Bladder microvascular endothelial cell (primary cell): ENCODE measurements at places on chromosomes 11 and 22. TPM values are rescaled to one million over a fixed set of nuclear protein-coding genes. Genes with fewer than 3 reads are reported as not detected.

Gene FREY1
- 0.44 and 0.49 TPM in 2 replicates for total RNA-seq

Gene GAL3ST3
- total RNA-seq, result 0.76 TPM in 1 of 2 replicates, not detected in the other

Gene SDHAF2
- total RNA-seq, result 36.8 and 41.8 TPM in 2 replicates

Gene SLN
- total RNA-seq, result not detected in 2 replicates

Gene LRRC56
- 0.32 and 1.2 TPM in 2 replicates for total RNA-seq

Gene BIRC3
- 2.6 and 17.7 TPM in 2 replicates for total RNA-seq
